GM12864 (cell line): ENCODE measurements at places on chromosomes 6 and 20.
A peak's percentile ranks its signal among the peaks of the same experiment; 100 is the strongest.

GRCh38 chr6:150140236-150140969, 2.4 kb upstream of the PPP1R14C start:
- DNase-seq = no peak

- no peak for DNase-seq
Measured at GRCh38 chr6:12013307-12013719, 1.2 kb downstream of the HIVEP1 start.

DNA sequence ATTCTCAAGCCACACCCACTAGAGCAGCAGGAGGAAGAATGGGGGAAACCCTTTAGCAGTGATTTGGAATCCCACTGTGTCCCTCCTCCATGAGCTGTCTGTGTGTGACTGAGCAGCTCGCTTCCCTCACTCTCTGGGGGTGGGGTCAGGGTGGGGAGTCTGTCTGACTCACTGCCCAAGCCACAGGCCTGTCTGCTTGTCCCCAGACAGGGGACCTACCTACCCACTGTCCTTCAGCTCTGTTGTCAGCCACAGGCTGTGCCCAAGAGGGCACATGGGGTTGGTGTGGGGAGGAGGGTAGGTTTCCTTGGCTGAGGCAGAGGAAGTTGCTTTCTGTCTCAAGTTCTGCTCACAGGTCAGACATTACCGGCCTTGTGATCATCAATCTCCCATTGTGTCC, 127.0 kb downstream of the MAFB start:
- no peak for DNase-seq

DNA sequence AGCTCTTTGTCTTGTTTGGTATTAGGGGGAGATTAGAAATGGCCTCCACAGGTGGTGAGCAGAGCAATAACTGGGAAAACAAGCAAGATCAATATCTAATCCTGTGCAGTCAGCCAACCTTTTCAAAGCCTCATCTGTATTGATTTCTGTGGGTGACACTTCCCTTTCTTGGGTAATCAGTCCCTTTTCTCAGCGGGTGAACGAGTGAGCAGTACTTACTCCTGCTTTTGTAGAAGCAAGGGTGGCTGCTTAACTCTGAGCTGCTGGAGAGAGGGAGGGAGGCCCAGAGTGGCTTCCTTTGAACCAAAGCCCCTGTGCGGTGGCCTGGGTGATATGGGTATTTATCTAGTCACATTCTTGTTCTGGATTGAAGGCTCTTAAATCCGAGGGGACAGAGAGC, 254.8 kb upstream of the CHD6 start:
- no peak for DNase-seq

DNA sequence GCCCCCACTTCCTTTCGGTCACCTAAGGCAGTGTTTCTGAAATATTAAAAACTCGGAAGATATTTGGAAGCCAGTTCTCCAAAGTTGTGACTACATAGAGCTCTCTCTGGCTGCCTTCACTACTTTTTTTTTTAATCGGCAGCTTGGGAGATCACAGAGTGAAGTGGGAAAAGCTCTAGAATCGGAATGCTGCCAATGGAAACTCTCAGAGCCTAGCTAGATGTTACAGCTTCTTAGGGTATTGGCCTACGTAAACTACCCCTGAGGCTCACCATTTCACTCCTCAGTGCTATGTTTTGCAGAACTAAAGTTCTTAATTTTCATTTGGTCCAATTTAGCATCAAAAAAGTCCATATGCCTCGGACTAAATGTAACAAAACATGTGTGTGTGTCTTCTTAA, 14.5 kb downstream of the SERPINB1 start:
- DNase-seq = no peak

DNA sequence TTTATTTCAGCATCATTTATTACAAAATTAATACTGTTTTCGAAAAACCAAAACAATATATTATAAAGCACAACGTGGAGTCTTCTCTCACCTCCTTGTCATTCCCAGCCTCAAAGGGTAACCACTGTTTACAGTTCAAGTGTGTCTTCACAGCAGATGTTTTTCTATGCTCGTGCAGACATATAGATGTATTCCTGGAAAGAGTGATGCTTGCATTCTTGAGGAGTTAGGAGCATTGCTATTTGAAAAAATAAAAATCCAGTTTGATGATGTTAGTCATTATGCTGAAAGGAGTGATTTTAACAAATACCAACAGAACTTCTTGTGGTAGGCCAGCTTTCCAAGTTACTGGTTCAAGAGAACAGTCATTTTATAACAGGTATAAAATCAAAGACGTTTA, 234.9 kb downstream of the BCKDHB start:
- no peak for DNase-seq

DNA sequence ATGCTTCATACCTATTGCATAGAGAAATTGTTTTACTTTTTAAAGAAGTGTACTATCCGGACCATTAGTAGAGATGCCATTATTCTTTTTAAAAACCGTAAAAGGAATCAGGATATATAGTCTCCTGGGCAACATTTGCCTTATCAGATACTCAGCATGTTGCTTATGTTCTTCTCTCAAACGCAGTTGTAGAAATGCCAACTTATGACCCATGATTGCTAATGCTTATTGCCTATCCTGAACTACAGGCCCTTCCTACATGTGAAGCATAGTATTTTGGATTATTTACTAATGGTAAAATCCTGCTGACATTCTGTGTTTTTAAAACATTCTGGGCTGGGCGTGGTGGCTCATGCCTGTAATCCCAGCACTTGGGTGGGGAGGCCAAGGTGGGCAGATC, 99.5 kb downstream of the FOXO3 start:
- DNase-seq = no peak

GRCh38 chr20:37303637-37304036, 14.2 kb downstream of the MANBAL start:
- no peak for DNase-seq

- DNase-seq = peak; percentile 96
Measured at GRCh38 chr20:45368221-45368980, 5.4 kb downstream of the SYS1 start.

DNA sequence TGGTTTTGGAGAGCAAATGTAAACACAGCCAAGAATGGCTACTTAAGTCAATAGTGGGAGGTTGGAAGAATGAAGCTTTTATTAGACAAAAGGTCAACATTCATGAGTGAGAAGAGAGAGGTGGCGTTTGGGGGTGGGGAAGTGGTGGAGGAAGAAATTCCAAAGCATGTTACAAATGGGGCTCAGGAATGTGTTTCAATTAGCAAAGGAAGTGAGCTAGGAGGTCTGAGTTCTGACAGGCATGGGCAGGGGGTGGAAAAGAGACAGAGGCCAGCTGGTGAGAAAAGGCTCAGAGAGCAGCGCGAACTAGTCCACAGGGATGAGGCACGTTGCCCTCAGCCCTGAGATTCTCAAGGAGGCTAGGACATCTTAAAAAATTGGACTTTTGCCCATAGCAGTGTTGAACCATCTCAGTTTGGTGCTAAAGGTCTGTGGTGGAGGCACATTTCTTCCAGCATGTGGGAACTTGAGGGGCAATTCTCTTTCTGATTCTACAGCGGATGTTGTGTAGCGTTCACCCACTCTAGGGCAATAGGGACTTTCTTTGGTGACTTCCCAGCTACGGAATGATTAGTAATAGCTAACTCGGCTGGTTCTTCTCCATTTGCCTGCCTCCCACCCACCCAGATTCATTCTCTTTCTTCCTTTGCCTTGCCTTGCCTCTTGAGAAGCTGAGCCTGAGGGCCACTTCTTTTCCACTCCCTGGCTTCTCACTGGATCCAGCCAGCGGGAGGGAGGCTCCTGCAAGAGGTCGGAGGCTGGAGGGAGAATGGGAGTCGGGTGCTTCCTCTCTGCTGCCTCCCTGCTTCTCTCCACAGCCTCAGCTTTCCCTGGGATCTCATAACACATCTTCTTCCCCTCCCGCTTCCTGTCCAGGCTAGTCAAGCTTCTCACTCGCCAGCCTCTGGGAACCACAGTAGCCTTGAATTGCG, 45.1 kb upstream of the NEDD9 start:
- peak; percentile 59 for DNase-seq

GRCh38 chr6:157020881-157021343, 243.7 kb downstream of the ARID1B start:
- DNase-seq = peak; percentile 31

DNA sequence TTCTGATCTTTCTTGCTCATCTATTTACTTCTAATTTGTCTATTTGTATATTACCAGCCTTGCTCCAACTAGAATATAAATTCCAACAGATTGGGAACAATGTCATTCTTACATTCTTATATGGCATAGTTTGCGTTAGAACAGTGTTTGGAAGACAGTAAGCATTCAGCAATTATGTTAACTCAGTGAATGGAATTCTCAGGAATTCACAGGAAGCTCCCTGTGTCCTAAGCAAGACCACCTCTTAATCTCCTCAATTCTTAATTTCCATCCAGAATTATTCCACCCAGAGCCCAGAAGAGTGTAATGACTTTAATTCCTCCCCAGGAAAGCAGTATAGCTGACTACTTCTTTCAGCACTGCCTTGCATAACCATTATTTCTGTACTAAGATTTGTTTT, 18.2 kb upstream of the HS3ST5 start:
- DNase-seq = no peak

DNA sequence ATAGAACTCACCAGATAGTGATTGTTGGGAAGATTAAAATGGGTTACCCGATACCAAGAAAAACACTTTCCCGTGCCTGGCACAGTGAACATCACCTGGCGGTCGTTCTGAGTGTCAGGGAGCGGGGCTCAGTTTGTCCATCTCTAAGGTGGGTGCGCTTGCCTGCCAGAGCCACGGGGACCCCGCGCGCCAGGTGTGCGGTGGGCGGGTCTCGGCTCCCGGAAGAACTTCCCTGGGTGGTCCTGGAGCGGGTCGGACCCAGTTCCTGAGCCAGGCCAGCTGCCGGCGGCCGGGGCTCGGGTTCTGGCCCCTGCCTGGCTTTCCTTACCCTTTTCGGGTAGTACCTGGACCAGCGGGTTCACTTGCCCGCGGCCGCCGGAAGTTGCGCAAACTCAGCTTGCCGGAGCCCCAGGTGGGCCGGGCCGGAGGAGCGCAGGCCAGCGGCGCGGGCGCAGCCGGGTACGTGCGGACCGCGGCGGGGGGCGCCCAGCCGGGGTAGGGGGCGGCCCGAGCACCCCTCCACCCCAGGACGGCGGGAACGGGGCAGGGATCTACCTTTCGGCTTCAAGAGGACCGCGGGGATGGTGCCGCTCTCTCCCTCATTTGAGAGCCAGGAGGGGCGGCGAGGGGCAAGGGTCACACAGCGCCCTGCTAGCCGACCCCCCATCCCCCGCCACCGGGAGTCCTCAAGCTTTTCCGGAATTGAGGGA, 7.5 kb downstream of the FAM110A start:
- no peak for DNase-seq

- no peak for DNase-seq
Measured at GRCh38 chr20:3885715-3886114, 3.5 kb upstream of the PANK2 start.
